HuH-7 (cell line): ENCODE measurements at places on chromosomes 5 and 9.

- no peak for DNase-seq
Measured at GRCh38 chr5:59598547-59598874, 295.0 kb downstream of the PDE4D start.

- no peak for DNase-seq
Measured at GRCh38 chr5:164498438-164498837, 993.0 kb downstream of the MAT2B start.

GRCh38 chr5:153099328-153099727 is 391.1 kb upstream of the GRIA1 start:
- no peak for DNase-seq

GRCh38 chr9:129446828-129447550 is 173.9 kb downstream of the C9orf50 start:
- no peak for DNase-seq

DNA sequence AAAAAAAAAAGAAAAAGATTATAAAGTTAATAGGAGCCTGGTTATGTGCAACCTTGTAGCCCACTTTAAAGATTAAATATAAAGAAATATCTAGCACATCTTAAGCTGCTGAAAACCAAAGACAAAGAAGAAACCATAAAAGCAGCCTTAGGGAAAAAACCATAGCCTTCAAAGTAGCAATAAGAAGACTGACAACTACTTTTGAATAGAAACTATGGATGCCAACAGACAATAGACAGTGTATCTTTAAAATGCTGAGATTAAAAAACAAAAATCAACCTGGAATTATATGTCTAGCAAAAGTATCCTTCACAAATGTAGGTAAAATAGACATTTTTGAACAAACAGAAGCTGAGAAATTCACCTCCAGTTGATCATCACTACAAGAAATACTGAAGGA is 3.4 kb upstream of the KIF12 start:
- no peak for DNase-seq

- DNase-seq = no peak
Measured at GRCh38 chr9:137739371-137740309, 120.8 kb downstream of the EHMT1 start.

DNA sequence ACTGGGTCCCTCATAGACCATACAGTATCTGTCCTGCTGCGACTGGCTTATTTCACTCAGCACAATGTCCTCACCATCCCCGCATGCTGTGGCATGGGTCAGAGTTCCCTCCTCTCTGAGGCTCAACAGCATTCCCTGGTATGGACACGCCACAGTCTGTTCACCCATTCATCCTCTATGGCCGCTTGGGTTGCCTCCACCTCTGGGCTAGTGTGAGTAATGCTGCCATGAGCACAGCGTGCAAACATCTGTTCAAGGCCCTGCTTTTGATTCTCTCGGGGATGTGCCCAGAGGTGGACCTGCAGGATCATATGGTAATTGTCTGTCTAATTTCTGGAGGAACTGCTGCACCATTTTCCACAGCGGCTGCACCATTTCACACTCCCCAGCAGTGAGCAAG is 5.5 kb upstream of the FBP2 start:
- DNase-seq = no peak

GRCh38 chr9:15377625-15378540 is 44.8 kb upstream of the SNAPC3 start:
- DNase-seq = no peak

GRCh38 chr5:114524221-114524620 is 162.4 kb downstream of the KCNN2 start:
- no peak for DNase-seq

DNA sequence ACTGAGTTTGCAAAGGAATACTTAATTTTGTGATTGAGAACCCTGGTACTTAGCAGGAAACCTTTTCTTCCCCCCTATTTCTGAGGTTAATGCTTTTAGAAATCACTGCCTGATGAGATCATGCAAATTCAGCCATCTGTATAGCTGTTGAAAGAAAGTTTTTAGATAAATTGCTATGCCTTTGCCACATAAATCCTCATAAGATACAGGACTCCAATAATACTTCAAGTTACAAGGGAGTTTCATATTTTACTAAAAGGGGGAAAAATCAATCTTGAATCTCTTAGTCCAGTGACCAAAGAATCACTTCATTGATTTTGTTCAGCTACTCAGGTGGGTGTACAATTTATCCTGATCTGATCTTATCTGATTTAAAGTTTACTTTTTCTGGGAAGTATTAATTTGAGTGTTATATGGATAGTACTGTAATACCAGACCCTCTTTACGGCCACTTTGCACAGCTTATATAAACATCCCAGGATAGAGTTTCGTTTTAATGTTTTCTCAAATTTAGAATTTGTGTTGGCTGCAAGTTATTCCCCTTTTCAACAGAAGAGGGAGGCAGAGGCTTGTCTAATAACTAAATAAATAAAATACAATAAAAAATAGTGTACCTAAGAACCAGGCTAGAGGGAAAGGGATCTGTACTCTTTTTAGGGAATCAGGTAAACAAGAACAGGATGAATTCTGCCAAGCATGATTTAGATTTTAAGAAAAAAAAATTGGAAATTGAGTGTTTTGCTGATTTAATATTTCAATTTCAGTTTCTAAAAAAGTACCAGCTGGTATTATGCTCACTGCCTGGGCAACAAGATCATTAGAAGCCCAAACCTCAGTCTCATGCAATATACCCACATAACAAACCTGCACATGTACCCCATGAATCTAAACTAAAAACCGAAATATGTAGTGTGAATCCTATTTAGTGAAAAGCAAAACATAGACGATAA is 69.1 kb downstream of the PSAT1 start:
- no peak for DNase-seq

GRCh38 chr5:32297181-32298058 is 15.3 kb downstream of the MTMR12 start:
- DNase-seq = no peak

GRCh38 chr5:90878081-90878480 is 319.5 kb downstream of the ADGRV1 start:
- no peak for DNase-seq

GRCh38 chr9:114787781-114788498 is 17.9 kb downstream of the TNFSF15 start:
- no peak for DNase-seq

- DNase-seq = no peak
Measured at GRCh38 chr5:139788294-139788910, 7.2 kb upstream of the PSD2 start.

- no peak for DNase-seq
Measured at GRCh38 chr9:117375956-117376355, 38.9 kb downstream of the ASTN2 start.

DNA sequence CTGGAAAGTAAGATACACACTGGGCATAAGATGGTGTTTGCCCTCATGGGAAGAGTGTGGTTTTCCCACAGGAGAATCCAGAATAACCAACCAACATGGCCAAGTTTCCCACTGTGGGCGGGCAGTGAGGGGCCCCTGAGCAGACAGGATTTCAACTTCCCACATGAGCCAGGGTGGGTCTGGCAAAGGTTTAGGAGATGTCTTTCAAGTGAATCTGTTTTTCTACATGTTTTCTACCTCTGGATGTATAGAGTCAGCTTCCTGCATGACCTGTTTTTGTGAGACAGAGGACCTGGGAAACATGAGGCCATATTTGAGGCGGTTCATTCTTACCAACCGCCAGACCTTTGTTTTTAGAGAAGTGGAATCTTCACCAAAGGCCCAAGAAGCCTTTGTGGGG is 100.5 kb downstream of the TLE4 start:
- DNase-seq = no peak

DNA sequence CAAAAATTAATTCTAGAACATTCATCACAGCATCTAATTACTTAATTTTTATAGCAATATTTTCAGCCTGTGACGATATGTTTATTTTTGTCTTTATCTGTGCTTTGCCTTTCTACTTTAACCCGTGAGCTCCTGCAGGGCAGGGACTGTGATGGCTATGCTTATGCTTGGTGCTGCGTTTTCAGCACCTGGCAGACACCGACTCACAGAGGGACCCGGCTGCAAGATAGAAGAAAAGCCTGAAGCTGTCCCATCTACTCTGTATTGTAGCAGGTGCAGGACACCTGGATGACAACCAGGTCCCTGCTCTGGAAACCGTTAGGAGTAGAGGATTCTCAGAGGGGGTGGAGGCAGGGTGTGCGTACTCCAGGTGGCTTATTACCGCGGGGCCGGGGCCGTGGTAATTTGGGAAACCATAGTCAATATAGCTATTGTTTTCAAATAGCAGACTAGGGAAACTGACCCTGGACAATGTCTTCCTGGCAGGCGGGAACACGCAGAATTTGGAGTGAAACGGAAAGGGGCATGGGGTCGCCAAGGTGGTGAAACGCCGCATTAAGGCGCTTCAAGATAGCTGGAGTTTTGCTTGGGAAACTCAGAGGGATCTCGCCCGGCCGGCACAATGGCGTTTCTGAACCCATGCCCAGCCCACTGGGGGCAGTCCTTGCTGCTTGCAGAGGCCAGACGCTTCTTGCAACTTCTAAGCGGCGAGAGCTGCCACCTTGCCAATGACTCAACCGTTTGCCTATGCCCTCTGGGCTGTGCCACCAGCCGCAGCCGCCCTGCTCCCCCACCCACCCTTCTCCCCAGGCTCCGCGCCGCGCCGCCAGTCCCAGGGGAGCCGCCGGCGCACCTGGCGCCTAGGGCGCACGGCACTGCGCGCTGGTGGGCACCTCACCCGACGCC is 140.1 kb upstream of the PALM2AKAP2 start:
- no peak for DNase-seq

GRCh38 chr9:79208791-79209396 is 362.9 kb upstream of the TLE4 start:
- no peak for DNase-seq

GRCh38 chr9:101457003-101457402 is 21.4 kb upstream of the ALDOB start:
- peak; percentile 50 for DNase-seq

DNA sequence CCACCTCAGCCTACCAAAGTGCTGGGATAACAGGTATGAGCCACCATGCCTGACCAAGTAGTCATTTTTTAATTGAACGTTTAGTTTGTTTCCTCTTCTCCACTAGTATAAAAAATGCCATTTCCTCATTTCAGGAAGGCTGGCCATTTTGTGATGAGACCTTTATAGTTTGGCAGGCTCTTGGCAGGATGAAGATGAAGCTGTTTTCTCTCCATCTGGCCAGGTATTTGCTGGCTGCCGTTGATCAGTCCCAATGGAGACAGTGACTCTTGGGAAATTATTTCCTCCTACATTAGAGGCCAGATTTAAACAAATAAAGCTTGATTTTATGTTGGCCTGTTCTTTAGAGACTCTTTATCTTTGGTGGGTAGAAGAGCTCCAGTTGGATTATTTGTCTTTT is 199.0 kb downstream of the ARHGAP26 start:
- no peak for DNase-seq

DNA sequence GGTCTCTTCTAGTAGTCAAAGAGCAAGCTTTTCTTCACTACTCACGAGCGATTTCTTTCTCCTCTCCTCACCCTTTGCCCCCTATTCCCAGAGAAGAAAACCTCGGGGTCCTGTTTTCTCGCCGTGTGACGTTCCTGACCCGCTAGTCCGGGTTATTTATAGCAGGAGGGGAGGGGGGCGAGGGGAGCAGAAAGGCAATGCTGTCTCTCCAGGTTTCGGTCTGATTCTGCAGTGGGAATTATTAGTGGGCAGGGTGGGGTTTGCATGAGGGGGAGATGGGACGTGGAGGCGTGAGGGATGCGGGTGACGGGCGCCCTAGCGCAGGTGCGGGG is 847 bp upstream of the GABRB2 start:
- DNase-seq = no peak

DNA sequence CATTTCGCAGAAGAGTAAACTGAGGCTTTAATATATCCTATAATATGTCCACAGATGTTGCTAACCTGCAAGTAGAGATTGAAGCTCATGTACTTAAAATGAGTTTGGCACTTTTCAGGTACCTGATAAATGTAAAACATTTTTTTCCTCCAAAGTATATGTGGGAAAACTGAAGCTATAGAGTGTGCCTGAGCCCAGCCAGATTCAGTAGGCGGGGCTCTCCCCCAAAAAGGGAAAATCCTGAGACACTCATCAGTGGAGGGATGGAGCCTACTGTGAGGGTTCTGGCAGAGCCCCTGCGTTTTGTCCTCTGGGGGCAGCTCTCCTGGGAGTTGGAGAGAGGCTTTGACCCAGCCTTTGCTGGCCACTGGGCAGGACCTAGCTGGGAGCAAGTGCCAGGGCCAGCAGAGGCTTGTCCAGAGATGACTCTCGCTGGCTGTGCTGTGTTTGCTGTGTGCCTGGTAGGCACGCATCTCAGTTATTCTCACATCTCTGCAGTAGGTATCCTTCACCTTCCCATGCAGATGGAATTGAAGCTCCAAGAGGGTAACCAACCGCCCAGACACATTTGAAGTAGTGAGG is 81.1 kb upstream of the SPRY4 start:
- DNase-seq = no peak

DNA sequence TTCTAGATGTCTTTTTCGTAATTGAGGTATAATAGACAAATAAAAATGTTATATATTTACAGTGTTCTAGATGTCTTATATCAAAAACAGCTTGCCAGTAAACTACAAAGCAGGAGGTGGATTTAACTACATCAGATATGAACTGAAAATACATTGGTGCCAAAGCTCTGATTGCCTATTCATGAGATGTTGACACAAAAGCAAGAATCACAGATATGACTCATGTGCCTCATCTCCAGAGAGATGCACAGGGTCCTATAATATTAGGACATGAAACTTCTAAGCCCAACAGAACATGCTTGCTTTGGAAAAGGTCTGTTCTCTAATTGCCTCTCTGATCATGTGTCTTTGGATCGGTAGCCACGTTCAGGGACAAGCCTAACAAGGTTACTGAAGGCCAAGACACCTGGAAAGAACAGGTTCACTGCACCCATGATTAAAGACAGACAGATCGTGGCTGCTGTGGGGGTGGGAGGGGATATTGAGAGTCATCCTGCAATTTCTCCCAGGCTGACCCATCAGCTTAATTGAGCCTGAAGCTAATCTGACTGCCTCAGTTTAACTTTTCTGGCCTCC is 16.8 kb downstream of the ABCA1 start:
- no peak for DNase-seq

DNA sequence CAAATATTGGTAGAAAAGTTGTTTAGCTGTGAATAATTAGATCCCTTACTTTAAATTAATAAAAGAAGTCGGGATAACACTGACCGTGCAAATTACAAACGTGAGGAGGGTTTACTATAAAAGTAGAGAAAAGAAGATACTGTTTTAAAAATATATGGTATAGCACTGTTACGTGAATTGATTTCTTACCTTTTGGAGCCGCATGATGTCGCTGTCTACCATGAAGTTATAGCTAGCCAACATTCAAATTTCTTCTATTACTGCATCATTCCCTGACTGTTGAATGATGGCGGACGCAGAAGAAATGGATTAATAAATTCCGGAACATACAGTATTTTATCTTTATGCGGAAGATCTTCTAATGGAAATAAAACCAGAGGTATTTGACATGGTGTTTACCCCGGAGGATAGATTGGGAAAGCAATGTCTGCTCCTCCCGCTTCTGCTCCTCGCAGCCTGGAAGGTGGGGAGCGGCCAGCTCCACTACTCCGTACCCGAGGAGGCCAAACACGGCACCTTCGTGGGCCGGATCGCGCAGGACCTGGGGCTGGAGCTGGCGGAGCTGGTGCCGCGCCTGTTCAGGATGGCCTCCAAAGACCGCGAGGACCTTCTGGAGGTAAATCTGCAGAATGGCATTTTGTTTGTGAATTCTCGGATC is at the start of gene PCDHA6:
PCDHA6 (plus strand) TSS at position 257 of the 658 bp plus-strand sequence; CDS start at position 389, 132 bp downstream.
- no peak for DNase-seq
